T-helper 17 cell (primary cell): ENCODE measurements at places on chromosomes 3 and 15.

DNA sequence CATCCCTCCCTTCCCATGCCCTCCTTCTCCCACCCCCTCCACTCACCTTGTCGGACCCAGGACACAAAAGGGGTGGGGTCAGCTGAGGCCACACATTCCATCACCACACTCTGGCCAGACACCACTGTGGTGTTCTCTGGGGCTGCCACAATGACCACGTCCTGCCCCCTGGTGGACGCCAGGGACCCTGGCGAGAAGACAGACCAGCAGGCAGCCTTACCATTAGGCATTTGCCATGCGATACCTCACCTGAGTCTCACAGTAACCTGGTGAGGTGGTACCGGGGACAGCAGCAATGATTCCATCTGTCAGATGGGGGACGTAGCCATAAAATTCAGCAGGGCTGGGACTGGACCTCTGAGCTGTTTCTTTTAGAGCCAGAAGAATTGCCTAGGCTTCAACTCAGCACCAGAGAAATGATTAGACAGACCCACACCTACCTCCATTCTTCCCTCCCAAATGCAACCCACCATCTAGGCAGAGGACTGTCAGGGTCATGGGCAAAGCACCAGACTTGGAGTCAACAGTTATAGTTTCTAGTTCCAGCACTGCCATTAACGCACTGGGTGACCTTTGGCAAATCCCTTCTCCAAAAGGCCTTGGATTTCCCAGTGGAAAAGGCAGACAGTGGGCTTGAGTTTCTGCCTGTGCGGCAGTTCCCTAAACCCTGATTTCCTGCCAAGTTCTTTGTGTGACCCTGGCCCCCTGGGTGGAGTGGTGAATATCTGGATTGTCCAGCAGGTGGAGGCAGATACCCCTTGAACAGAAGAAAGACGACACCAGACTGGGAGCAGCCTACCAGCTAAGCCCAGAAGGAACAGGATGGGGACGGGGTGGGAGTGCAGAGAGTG, 21.8 kb downstream of the IGDCC4 start:
- DNase-seq, result peak; percentile 26

DNA sequence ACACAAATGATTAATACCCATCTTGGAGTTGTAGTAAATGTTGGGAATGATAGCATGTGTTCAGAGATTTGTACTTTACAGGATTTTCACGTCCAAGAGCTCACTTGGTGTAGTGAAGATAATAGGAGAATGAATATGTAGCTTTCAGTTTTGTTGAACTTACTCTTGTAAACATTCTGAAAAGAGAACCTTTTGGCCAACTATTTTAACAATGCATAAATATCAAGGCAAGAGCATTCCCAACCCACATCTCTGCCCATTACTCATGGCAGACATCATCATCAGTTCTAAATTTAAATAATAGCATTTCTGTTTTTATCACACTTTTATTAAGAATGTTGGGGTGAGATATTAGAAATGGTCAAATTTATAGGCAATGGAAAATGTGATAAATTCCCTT, 465.2 kb upstream of the TPRG1 start:
- no peak for DNase-seq

- DNase-seq, result no peak
Observed at GRCh38 chr3:17045705-17046104, 160.9 kb downstream of the PLCL2 start.

GRCh38 chr3:109210501-109210900, 74.0 kb downstream of the C3orf85 start:
- DNase-seq, result no peak

DNA sequence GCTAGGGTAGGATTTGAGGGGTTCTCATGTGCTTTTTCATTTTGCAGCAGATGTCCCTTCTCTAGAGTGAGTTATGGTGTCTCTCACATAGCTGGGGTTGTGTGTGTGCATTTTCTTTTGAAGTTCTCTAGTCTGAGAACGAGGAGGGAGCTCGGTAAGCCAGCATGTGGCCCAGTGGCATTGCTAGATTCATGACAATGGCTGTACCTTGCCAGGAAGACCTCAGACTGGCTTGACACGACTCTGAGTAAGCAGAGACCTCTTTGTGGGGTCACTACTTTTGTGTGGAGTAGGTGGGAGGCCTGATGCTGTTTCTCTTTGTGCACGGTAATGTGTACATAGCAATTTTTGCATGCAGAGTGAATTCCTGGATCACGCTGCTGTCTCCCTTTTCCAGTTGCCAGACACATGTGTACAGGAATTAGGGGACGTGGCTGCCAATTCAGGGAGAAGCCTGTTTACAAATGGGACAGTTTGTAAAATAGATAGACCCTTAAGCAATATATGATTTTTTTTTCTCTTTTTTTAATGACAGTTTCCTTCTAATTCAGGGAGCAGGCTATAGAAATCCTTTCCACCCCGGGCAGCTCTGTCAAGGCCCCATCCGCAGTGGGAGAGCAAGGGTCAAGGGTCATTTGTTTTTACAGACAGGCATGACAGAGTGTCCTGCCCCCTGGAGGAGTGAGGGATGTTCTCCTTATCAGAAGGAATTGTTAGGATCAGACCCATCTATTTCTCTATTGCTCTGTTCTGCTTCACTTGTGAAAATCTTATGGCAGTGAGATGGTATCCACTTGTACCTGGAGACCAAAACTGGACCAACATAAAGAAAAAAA, 4.6 kb downstream of the CACNA1D start:
- no peak for DNase-seq

DNA sequence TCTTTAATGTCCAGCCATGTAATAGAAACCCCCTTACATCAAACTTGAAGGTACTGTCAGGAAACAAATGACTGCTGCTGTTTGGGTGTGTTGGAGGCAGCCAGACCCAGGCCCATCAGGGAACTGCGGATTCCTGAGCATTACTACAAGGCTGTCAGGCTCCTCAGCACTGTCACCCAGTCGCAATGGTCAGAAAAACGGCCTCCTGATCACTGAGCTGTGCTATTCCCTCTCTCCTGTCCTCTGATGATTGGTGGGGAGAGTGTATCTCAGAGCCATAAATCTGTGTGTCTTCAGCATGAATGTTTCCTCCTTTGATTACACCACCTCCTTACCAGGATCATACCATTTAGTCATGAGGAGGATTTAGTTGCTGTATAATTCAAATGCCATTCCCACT, 135.2 kb upstream of the GADL1 start:
- no peak for DNase-seq
